ENCODE measurements at places on chromosomes 3 and 15.

GRCh38 chr15:58628206-58628947 lies 121.1 kb downstream of the ADAM10 start:
- DNase-seq, result no peak

GRCh38 chr15:80837006-80837405 lies 57.8 kb downstream of the CEMIP start:
- no peak for DNase-seq

- DNase-seq, result no peak
These were observed 1.0 kb downstream of the HYAL1 start for GRCh38 chr3:50302095-50303012.

GRCh38 chr3:126528800-126529541 lies 5.0 kb downstream of the CHST13 start:
- no peak for DNase-seq

DNA sequence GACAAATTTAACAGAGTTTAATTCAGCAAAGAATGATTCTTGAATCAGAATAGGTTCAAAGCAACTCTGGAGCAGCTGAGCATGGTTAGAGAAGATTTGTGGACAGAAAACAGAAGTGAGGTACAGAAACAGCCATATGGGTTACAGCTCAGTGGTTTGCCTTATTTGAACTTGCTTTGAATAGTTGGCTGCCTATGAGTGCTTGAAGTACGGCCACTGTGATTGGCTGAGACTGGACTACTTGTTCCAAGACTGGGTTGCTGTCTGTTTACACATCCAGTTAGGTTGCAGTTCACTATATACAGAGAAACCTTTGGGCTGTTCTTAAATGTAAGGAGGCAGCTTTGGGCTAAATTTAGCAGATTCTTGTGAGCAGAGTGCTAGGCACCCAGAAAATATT lies 79.4 kb upstream of the CADPS start:
- DNase-seq, result peak; percentile 19

GRCh38 chr3:153291059-153291685 lies 129.1 kb downstream of the RAP2B start:
- no peak for DNase-seq

DNA sequence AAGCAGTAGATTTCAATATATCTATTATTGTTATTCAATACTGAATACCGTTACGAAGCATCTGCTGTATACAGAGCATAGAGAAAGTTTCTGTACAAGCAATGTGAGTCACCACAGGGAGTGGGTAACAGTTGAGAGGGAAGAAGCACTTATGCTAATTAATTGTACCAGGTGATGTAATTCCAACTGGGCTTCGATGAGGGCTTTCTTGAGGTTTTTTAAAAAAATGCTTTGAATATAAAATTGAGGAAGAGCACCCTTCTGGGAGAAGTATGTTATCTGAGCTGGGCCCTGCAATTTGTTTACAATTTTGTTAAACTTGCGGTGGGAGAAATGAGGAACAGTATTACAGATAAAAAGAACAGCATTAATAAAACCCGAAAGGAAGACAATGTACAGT lies 197.9 kb downstream of the TPRG1 start:
- no peak for DNase-seq

GRCh38 chr3:15976524-15976923 lies 178.7 kb upstream of the ANKRD28 start:
- DNase-seq, result no peak

- peak; percentile 5 for DNase-seq
These were observed 62.7 kb upstream of the CD47 start for GRCh38 chr3:108153451-108153981.

DNA sequence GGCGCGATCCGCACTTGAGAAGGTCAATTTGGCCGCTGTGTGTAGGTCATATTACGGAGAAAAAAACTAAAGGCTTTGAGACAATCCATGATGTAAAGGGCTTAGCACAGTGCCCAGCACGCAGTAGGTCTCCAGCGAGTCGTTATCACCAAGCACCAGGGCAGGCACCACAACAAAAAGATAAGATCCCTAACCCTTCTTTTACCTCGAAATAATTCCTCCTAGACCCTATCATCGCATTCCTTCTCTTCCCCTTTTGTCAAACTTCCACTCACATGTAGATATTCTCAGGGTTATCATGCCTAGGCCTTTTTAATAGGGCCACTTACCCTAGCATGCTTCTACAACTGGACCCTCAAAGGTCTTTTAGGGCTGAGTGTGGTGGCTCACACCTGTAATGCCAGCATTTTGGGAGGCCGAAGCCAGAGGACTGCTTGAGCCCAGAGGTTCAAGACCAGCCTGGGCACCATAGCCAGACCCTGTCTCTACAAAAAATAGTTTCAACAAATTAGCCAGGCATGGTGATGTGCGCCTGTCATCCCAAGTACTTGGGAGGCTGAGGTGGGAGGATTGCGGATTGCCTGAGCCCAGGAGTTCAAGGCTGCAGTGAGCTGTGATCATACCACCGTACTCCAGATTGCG lies 13.5 kb downstream of the ZNF774 start:
- no peak for DNase-seq

GRCh38 chr3:22734756-22735155 lies 468.4 kb upstream of the UBE2E2 start:
- no peak for DNase-seq

- DNase-seq, result no peak
These were observed 219.4 kb upstream of the BHLHE40 start for GRCh38 chr3:4759689-4760312.

- no peak for DNase-seq
These were observed 63.3 kb upstream of the LRRC3B start for GRCh38 chr3:26559227-26559626.

- DNase-seq, result no peak
These were observed 1225.7 kb downstream of the OTOL1 start for GRCh38 chr3:162722337-162722736.

Measured in hypothalamus (tissue), 51 donors.